ENCODE measurements at places on chromosomes 1 and 21. TPM values are rescaled to one million over a fixed set of nuclear protein-coding genes. Genes with fewer than 3 reads are reported as not detected.

GRCh38 chr1:28086651-28087050, 1.8 kb downstream of the EYA3 start:
- no peak for DNase-seq

- DNase-seq = no peak
Observed at GRCh38 chr1:86259390-86259789, 102.8 kb upstream of the COL24A1 start.

TNFRSF9 gene
- 9.0 TPM for total RNA-seq

HSPA6 gene
- 1.1 TPM for total RNA-seq

SUSD4 gene
- 4.6 TPM for total RNA-seq
